Effector CD4-positive, alpha-beta T cell (primary cell): ENCODE measurements at places on chromosomes 16 and 17.

DNA sequence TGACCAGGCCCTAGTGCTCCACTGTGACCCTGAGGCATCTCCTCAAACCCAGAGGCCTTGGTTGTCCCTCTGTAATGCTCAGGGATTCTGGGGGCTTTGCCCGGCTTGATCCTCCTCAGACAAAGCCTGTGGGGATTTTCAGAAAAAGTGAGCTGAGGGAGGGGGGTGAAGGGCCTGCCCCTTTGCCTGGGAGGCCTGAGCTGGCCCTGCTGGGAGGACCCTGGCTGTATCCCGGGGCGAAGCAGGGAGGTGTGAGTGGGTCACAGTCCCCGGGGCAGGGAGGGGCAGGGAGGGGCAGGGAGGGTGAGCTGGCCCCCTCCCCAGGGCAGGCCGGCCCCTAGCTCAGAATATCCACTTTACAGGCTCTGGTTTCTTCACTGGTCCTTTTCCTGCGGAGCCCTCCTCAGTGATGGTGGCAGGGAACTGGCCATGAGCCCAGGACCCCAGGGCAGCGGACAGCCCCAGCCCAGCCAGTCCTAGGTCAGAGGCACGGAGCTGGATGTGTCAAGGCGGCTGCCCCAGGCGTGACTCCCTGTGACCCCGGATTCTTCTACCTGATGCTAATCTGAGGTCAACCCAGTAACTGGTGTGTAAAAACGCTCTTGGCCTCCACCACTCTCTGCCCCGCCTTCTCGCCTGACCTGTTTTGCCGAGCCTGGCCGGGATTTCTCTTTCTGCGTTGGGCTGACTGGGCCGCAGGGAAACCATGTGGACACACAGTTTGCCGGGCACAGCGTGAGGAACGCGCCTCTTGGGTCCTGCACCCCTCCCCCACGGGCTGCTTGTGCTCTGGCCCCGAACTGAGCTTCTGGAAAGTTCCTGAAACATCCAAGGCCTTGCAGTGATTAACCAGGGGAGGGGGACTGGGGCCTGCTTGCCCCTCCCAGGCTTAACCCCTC lies 5.8 kb upstream of the FASN start:
- no peak for DNase-seq

DNA sequence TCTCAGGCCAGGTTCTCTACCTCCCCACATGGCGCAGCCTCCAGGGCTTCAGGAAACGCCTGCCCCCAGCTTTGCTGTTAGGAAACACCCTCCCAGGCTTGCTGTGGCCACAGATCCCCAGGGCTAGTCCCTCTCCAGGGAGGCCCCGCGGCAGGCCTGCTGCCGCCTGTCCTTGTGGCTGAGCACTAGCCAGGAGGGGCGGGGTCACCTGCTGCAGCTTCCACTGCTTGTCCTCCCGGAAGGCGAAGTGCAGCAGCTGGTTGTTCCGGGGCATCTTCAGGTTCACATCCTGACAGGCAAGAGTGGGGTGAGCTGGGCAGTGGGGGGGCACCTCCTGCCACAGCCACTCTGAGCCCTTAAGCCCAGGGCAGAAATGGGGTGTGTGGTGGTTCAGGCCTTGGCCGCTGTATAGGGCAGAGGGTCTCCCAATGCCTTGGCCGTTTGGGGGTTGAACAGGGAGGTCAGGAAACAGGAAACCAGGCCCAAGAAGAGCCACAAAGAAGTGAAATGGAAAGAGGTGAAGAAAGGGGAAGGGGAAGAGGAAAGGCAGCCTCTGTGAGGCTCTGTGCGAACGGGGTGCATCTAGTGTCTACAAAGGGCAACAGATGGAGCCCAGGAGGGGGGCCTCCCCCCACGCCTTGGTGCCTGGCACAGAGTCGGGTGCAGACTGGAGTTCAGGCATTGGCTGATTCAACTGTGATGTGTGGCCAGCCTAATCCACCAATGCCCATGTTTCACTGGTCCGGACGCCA lies 2.0 kb downstream of the ROGDI start:
- DNase-seq, result no peak

DNA sequence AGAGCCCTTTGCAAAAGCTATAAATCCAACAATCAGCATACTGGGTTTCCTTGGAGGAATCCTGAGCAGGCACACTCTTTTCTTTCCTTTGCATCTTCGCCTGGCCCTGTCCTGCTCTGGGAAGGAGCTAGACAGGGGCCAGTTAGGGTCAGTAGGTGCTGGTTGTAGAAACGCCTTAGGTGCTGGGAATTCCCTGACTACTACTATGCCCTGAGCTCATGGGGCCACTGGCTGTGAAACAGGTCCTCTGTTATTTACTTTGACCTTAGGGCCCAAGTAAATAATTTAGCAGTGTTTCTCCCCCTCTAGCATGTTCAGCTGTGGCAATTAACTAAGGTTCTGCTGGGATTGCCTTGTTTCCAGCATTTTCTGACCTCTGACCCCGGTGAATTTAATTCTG lies 15.8 kb upstream of the WSCD1 start:
- DNase-seq, result no peak

GRCh38 chr16:74563828-74564263 lies 43.1 kb downstream of the GLG1 start:
- DNase-seq, result no peak

- DNase-seq, result no peak
Observed at GRCh38 chr16:86593913-86594620, 15.7 kb downstream of the FOXL1 start.

DNA sequence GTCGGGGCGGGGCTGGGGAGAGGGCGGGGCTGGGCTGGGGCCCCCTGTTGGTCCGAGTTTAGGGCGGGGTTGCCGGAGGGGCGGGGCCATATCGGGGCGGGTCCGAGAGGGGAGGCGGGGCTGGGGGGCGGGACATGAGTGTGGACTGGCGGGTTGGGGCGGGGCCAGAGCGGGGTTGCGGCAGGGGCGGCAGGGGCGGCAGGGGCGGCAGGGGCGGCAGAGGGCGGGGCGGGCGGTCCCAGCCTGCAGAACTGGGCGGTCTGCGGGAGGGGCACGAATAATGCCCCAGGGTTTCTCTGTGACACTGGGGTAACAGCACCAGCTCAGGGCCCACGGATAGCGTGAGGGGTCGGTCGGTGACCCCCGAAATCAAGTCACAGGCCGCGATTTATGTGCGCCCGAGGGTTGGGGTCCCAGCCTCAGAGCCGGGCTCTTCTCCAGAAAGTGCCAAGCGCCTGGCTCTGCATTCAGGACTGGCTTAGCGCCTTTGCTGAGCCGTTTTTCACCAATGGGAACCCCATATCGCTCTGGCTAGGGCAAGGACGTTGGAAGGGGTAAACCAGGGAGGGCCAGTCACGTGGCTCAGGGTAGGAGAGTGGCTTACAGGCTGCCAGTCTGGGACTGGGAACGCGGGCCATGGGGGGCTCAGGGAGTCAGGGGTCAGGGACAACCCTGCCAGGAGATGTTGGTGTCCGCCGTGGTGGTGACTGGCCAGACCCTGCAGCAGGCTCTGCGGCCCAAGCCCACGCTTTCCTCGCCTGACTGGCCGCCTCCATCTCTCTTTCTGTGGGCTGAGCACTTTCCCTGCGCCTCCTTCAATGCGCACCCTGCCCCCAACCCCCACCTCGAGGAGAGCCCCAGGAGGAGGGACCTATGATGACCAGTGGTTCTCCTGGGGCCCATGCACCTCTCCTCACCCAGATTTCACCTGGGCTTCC lies 1.2 kb upstream of the METTL26 start:
- peak; percentile 79 for DNase-seq

DNA sequence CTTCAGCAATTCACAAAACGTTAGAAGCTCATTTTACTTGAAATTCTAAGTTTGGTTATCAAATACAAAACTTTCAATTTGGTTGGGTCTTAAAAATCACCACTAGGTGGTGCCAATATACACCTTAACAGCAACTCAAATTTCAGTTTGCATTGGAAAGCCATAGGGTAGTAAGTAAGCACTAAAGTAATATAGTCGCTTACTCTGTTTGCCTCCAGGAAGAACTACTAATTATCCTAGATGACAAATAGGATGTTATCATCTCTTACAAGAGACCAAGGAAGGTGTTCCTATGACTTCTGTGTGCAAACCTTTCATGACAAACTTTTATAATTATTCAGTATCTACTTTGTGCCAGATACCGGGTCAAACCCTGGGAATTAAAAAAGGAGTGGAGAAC lies 93.3 kb downstream of the MYO1D start:
- DNase-seq, result no peak

DNA sequence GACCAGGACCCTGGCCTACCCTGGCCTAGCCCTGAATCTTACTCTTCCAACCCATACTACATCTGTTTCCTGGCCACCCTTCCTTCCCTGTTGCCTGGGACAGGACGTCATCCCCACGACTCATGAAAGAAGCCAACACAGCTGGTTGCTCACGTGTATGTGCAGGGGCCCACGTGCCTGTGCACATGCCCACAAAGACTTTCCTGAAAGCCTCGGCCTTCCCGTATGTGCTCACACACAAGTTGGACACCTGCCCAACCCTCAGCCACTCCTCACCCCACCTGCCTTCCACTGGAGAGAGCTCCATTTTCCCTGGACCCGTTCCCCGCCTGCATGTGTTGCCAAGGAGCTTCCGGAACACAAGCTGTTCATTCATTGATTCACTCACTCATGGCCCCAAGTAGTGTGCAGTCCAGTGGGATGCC lies 7.0 kb downstream of the PLXDC1 start:
- DNase-seq, result no peak

- no peak for DNase-seq
Observed at GRCh38 chr16:28872952-28873351, 5.3 kb upstream of the ATP2A1 start.

DNA sequence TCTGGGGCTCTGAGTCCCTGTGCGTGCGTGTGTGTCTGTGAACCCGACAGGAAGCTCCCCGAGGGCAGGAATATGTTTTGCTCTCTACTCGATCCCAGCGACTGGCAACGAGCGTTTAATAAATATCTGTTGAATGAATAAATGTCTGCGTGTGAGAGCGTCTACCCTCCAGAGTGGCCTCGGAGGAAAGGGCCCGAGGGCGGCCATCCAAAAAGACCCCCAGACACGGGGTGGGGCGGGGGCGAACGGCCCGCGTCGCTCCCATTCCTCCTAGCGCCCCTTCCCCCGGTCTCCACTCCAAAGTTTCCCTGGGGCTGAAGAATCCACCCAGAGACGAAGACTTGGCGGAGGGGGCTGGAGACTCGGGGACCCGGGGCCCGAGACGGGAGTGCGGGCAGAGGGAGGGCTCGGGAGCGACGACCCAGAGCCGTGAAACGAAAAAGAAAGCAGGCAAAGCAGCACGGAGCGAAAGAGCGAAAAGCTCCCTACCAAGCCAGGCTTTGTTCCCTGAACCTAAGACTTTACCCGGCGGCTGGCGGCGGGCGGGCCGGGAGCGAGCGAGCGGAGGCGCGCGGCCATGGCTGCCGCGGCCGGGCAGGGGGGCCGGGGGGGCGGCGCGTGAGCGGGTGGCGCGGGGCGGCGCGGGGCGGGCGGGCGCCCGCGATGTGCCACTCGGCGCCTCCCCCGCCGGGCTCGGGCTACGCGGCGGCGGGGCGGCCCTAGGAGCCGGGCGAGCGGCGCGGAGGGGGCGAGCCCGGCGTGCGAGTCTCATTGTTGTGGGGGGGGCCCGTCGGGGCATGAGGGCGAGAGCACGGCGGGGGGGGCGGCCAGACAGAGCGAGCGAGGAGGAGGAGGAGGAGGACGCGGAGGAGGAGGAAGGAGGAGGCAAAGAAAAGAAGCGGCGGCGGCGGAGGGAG lies at the start of gene MLLT6:
TSS of gene MLLT6 (plus strand) at position 668 of the 917 bp plus-strand sequence. CDS start 360 bp downstream, outside the sequence.
- peak; percentile 79 for DNase-seq

GRCh38 chr17:30299000-30299399 lies 7.3 kb upstream of the BLMH start:
- no peak for DNase-seq
